ENCODE measurements at places on chromosomes 5 and 9. TPM values are rescaled to one million over a fixed set of nuclear protein-coding genes. Genes with fewer than 3 reads are reported as not detected.

Gene UBE2QL1
- 0.35 TPM for total RNA-seq

Gene FOXD4L3
- total RNA-seq, result not detected

DNA sequence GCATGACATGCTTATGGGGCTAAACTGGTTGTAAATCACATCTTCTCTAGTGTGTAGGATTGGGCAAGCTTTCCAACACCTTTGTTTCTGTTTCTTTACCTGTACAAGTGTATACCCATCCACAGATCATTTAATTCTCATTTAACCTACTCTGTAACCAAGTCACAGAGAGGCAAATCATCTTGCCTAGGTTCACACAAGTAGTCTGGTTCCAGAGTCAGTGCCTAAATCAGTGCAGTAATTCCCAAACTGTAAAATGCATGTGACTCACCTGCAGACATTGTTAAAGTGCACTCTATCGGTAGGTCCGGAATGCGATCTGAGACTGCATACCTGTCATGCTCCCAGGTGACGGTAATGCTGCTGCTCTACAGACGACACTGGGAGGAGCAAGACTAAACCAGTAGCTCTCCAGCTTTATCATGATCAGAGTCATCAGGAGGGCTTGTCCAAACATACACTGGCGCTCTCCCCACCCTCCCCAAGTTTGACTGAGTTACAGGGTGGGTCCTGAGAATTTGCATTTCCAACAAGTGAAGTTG is 107.9 kb upstream of the FREM1 start:
- no peak for DNase-seq

GRCh38 chr9:16516891-16517290 is 353.6 kb downstream of the BNC2 start:
- no peak for DNase-seq

- DNase-seq, result no peak
These were observed 15.3 kb upstream of the KIF12 start for GRCh38 chr9:114114364-114114763.

Data from colonic mucosa (tissue), 4 donors.